Activated naive CD8-positive, alpha-beta T cell treated with anti-CD3 and anti-CD28 coated beads for 36 hours (primary cell): ENCODE measurements at places on chromosomes 4 and X. TPM values are rescaled to one million over a fixed set of nuclear protein-coding genes. Genes with fewer than 3 reads are reported as not detected.

F8A1 gene
- 39.3 TPM for total RNA-seq

DCAF12L2 gene
- total RNA-seq: not detected

- no peak for DNase-seq
Measured at GRCh38 chrX:21524008-21524407, 134.1 kb downstream of the KLHL34 start.

GRCh38 chrX:25004485-25005032 lies 11.2 kb downstream of the ARX start:
- no peak for DNase-seq

GRCh38 chrX:135974279-135974856 lies 580 bp upstream of the MMGT1 start:
- peak; percentile 37 for DNase-seq

DNA sequence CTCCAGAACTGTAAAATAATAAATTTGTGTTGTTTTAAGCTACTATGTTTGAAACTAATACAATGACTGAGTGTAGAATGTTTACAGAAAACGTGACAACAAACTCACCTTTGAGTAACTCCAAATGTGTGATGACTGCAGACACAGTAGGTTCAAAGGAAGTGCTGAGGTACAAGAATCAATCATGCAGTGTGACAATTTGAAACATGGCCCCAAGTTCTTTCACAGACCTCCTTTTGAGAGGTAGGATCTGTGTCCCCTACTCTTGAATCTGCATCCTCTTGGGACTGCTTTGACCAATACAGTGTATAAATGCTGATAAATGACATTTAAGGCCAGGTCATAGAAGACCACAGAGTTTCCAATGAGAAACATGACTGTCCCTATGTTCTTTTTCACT lies 667.7 kb upstream of the DIPK2B start:
- DNase-seq: no peak

GRCh38 chr4:84710548-84710947 lies 127.6 kb downstream of the CDS1 start:
- DNase-seq: no peak

- no peak for DNase-seq
Measured at GRCh38 chr4:82223715-82224114, 150.1 kb downstream of the HNRNPD start.

UNC5C gene
- total RNA-seq: not detected

DNA sequence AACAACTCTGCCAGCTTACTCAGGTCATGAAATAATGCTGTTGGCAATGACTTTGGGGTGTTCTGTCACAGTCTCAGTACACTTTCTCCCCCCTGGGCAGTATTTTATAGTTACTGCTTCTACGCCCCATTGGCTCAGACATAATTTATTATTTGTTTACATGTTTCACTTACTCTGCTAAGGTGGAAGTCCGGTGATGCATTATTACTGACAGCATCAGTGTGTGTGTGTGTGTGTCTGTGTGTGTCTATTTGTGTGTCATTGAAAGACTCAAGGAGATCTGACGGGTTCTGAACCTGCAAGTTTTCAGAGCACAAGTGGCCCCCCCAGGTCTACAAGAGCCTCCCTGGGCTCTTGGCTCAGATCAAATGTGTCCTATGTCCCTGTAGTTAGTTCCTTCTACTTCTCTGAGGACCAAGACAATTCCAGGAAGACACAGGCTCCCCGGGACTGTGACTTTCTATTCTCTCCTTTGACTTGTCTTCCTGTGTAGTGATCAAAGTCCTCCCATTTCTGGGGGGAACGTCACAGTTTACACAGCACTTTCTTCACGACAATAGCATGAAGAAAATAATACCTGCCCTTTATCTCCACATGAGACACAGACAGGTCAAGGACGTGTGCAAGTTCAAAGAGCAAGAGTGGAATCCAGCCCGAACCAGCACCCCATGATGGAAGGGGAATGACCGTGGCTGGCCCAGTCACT lies 283.7 kb upstream of the GATB start:
- no peak for DNase-seq

GABRE gene
- total RNA-seq: not detected

DNA sequence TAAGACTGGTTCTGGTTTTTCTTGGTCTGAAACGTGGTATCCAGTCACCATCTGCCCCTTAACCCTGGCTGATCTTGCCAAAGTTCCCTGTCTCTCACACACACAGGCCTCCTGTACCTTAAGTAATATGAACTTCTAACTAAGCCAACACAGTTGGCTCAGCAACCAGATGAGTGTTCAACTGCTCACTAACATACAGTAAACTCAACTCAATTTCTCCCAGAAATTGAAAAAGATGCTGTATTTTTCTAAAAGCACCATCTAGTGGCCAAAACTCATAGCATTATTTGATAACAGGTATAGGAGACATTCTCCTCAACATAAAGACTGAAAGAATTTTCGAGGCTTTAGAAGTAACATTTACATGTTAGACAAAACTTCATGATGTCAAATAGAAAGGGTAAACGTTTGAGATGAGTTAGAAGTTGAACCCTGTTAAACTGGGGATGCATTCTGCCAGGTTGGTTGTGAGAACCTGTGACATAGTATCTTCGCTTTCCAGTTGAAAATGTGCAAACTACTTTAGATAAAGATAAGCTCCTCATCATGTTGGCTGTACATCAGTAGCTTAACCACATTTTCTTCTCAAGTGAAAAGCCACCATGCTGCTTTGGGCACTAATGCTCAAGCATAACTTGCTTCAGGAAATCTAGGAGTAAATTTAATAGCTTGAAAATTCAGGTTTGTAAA lies 31.2 kb downstream of the CCNI start:
- no peak for DNase-seq

GRCh38 chr4:48913346-48913745 lies 6.8 kb upstream of the OCIAD2 start:
- no peak for DNase-seq

- DNase-seq: no peak
Measured at GRCh38 chr4:139593091-139593564, 37.1 kb upstream of the SETD7 start.

- DNase-seq: no peak
Measured at GRCh38 chr4:69832326-69833030, 27.5 kb downstream of the SULT1E1 start.
